Stimulated activated CD4-positive, alpha-beta T cell treated with anti-CD3 and anti-CD28 coated beads, Interleukin-2, amount 100 ng/mL, for 48 hours (primary cell): ENCODE measurements at places on chromosomes 5 and 9.

DNA sequence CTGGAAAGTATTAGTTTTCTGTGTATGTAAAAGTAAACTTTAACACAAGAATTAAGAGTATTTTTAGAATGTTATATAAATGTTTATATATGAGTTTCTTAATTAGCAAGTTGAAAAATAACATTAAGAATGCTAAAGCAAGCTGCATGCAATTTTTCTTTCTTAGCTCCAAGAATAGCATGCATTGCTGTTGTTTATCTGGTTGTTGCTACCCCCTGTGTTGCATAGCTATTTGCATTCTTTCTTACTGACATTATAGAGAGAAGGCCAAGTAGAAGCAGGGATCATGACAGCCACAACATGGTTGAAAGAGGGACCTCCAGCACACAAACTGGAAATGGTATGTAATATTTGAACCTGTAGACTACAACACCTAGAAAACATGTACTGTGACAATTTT is 94.8 kb downstream of the ERCC6L2 start:
- no peak for DNase-seq

DNA sequence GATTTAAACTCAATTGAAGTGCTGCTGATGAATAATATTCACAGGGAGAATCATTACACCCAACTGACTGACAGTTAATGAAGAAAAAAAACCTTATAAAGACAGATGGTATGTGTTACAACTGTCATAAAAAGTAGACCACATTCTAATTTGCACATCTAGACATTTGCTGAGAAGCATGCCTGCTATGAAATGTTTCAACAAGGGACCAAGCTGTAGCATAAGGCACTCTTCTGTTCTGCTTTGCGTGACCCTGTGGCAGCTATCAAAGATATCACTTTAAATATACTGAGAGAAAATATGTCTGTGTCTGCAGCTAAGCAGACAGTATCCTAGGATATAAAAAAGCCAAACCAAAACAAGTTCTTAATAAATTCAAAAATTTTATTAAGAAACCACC is 153.7 kb downstream of the TMEM232 start:
- no peak for DNase-seq

GRCh38 chr9:35910613-35911359 is 1.5 kb downstream of the SPAAR start:
- DNase-seq, result no peak

GRCh38 chr9:81898851-81899250 is 29.4 kb upstream of the SPATA31D4 start:
- no peak for DNase-seq

DNA sequence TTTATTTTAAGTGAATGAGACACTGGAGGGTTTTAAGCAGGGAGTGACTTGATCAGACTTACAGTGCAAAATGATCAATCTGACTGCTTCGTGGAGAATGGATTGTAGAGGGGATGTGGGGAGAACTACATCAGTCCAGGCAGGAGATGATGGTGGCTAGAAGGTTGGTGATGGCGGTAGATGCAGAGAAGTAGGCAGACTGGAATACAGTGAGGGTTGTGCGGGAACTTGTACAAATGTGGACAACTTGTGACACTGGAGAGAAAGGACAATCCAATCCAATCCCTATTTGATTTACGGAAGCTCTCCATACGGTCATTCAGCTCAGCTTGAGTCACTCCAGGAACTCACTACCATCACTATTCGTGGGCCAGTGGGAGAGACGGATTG is 593 bp downstream of the TIGD6 start:
- DNase-seq, result no peak

DNA sequence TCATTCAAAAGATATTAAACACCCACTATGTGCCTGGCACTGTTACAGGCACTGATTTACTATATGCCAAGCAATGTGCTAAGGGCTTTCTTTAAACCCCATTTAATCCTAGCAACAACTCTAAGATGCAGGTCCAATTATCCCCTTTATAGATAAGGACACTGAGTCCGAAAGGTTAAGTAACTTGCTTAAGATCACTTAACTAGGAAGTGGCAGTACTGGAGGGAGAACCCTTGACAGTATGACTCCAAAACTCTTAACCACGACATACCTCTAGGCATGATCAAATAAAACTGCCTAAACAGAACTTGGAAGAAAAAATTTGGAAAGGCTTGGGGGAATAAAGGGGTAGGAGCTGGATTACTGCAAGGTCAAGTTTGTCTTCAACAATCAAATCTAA is 1.7 kb downstream of the RAB14 start:
- no peak for DNase-seq

DNA sequence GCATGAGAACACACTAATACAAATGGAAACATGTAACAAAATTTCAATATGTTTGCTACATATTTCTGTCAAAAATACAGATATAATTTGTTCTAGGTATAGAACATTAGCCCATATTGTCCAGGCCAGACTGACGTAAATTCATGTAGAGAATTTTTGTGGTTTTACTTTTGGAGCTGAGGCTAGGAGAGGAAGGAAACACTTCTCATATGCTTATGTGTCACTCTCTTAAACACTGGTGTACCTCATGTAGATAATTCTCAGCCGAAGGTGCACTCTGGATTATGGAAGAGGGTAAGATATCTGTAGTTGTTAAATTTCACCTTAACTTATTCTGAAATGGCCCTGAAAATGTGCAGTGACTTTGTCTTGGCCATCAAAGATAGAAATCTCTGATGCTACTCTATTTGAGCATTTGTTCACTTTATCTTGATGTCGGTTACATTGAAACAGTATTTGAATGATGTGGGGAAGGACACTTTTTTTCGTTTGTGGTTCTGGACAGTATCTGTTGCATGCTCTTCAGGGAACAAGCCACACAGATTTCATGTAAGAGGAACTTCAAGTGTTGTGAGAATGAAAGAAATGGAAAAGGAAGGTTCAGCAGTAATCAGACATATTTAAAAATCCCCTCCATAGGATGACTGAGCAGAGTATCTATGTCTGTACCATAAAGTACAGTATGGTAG is 202.7 kb downstream of the SPATA31D1 start:
- DNase-seq, result no peak

DNA sequence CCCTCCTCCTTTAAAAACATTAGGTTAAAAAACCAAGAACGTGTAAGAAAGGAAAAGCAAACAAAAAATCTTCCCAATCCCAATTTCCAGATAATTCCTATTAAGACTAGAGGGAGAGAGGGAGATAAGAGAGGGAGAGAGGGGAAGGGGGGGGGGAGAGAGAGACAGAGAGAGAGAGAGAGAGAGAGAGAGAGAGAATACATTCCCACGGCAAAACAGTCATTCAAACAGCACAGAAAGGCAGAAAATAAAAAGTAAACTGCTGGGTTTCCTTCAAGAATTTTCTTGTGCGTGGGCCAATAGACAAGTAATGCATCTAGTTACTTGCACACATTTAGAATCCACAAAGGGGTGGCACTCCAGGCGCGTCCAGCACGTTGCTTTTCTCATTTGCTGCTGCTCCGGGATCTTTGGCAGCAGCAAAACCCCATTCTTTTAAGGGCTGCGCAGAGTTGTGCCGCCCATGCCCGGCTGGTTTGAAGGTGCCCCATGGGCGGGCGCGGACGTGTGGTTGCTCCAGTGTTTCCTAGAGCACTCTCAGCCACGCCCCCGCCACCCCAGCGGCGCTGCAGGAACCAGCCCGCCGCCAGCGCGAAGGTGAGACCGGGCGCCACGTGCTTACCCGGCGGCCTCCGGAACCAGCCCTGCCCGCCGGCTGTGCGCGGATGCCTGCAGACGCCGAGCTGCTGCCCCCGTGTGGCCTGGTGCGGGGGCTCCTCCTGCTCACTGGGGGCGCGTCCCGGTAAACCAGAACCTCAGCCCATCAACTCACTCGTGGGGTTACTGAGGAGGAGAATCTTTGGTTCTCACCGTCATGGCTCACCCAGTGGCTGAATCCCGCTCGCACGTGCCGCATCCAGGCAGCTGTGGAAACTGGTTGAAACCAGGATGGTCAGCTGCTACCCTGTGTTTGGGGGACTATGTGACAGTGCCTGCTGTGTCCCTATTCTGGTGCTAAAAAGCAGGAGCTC is 44.6 kb downstream of the STC2 start:
- peak; percentile 72 for DNase-seq

GRCh38 chr9:95268681-95269080 is 48.8 kb downstream of the FANCC start:
- no peak for DNase-seq

DNA sequence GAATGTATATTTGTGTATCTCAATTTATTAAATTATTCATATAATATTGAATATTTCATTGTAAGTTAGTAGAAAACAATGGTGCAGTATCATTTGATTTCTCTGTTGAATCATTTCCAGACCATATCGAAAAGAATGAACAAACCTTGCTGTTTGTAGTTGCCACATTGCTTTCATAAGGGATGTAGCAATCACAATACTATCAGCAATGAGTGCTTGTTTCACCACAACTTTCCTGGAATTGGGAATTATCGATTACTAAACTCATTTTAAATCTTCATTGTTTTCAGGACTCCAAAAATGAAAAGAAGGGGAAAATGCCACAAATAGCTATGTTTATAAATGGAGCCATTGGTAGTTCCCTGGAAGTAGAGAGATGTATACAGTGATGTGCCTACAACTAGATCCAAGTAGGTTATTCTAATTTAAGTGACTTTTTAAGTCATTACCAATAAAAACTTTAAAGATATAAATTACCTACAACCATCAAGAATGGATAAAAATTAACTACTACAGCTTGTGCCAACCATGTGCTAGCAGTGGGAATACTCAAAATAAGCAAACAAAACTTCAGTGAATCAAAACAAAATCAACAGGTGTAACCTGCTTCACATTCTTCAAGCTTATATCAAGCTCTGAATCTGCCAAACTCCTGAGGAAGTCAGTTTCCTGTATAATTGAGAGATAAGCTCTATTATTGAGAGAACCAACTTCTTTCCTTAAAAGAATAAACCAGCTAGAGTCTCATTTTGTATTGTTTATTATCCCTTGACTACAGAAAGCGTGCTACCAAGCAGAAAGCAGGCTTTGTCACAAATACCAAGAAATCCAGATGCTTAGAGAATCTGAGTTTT is 358.6 kb downstream of the ADGRV1 start:
- no peak for DNase-seq

GRCh38 chr9:121901616-121902015 is 191.5 kb downstream of the TTLL11 start:
- no peak for DNase-seq

DNA sequence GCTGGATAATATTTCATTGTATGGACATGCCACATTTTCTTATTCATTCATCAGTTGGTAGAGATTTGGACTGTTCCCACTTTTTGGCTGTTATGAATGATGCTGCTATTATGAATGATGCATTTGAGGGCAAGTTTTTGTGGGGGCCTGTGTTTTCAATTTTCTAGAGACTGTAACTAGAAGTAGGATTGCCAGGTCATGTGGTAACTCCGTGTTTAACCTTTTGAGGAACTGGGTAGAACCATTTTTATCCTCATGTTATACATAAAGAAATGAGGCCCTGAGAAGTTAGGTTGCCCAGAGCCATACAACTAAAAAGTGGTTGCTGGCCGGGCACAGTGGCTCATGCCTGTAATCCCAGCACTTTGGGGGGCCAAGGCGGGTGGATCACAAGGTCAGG is 22.4 kb upstream of the STRBP start:
- no peak for DNase-seq

DNA sequence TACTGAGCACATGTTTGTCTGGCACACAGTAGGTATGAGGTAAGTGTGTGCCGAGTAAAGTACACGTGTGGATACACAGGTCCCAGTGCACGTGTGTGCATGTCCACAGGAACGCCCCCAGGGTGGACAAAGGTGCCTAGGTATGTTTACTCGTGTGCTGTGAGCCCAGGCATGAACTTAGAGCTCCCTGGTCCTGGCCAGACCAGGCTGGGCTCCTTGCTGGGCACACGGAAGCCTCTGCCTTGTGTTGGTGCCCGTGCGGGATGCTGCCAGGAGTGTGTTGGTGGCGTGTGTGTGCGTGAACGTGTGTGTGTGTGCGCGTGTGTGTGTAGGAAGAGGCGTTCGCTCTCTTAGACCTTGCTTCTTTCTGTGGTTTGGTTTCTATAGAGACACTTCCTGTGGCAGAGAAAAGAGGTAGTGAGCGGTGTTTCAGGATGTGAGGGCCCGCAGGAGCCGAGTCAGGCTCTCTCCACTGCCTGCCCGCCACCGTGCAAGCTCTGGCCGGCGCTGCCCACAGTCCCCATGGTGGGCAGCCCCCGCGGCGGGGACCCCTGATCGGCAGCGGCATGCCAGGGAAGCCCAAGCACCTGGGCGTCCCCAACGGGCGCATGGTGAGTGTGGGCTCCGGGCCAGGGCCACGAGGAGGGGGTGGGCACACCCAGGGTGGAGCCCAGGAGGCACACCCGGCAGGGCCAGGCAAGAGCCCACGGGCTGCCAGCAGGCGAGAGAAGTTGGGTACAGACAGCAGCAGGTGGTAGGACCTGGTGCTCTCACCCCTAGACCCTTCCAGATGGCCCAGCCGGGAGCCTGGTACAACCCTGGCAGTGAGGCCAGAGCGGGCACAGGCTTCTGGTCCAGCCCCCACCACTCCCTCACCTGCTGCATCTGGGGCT is at the start of gene RGS14:
TSS of gene RGS14 (plus strand) at position 466 of the 893 bp plus-strand sequence. CDS start at position 567, 101 bp downstream.
- peak; percentile 41 for DNase-seq

GRCh38 chr5:56858777-56859442 is 43.6 kb downstream of the MAP3K1 start:
- DNase-seq, result no peak

DNA sequence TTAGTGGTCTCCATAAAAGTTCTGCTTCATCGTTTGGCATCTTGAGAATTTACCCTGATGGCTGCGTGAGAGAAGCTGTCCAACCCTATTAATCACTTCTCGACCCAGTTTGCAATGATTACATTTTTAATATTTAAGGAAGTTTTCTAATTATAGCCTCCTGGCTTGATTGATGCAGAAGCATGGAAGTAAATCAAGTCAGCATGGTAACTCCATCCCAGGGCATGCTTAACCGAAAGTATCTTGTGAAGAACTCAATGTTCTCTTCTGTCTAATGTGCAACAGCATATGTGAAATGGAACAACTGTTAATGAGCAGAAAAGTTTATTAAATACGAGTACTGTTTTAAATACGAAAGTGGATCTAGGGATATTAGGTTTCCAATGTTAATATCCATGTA is 278.9 kb upstream of the CD180 start:
- DNase-seq, result no peak

GRCh38 chr5:87242242-87242641 is 25.4 kb upstream of the RASA1 start:
- no peak for DNase-seq

DNA sequence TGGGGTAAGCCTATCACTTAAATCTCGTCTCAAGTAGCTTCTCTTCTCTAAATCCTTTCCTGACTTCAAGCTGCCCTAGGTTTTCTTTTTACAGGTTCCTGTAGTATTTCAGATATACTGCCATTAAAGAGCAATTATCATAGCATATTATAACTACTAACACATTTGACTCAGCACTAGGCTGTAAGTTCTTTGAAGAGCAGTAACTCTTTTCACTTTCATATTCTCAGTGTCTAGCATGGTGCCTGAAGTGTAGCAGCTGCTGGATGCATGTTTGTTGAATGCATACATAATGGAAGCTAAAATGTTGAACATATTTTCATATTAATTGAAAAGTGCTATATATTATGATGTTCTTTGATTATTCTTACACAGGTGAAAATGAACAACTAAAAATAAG is 22.5 kb downstream of the CCDC152 start:
- no peak for DNase-seq

GRCh38 chr5:138067945-138068344 is 15.9 kb upstream of the WNT8A start:
- DNase-seq, result no peak
